D341Med (cell line): ENCODE measurements at places on chromosomes 1 and 21.
A peak's percentile ranks its signal among the peaks of the same experiment; 100 is the strongest.

DNA sequence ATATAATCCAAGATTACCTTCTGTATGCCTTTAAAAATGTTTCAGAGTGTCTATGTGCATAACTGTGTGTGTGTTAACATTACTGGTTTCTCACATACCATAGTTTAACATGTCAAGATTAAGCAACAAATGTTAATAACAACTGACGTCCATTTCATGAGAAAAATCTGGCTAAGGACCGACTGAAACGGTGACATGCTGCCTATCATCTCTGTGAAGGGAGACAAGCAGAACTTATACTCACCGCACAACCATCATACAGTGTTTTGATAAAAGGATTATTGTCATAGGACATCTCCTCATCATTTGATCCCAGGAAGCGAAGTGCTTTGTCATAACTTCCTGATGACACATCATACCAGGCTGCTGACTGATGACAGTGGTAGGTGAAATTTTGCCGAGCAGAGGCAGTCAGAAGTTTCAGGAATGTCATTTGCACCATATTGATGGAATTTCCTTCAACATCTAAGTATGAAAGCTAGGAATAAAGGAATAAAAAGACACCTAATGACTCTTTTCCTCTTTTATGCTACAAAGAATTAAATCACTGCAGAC lies 228.8 kb downstream of the COL11A1 start:
- DNase-seq, result no peak

- no peak for DNase-seq
Measured at GRCh38 chr1:183039330-183039729, 16.1 kb downstream of the LAMC1 start.

DNA sequence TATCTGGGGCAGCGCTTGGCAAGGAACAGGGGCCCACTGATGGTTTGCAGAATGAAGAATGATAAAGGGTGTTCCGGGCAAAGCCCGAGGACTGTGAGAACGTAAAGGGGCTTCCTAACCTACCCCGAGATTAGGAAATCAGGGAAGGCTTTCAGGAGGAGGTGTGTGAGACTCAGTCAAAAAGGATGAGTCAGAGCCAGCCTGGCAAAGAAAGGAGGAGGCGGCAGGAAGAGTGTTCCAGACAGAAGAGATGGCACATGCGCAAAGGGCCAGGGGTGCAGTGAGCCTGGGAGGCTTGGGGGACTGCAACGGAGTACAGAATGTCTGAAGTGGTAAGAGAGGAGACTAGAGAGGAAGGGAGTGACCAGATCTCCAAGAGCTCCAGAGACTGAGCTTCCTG lies 70.3 kb downstream of the RAP1GAP start:
- no peak for DNase-seq

- no peak for DNase-seq
Measured at GRCh38 chr1:7076572-7076971, 291.3 kb downstream of the CAMTA1 start.

GRCh38 chr1:29638281-29638680 lies 402.0 kb downstream of the PTPRU start:
- DNase-seq, result peak; percentile 3

DNA sequence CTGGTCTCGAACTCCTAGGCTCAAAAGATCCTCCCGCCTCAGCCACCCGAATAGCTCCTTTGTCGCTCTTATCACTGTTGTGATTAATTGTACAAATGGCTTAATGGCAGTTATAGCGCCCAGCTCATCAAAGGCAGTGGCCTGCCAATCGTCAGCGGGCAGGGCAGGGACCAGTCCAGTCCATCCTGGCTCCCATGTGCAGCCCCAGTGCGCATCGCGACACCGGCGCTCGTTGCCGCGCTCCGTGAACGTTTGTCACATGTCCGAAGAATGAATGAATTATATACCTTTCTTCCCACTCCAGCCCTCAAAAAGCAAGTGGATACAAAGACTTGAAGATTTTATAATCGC lies 18.4 kb downstream of the MTX1 start:
- DNase-seq, result peak; percentile 76

- no peak for DNase-seq
Measured at GRCh38 chr1:212284332-212284743, 872 bp upstream of the PPP2R5A start.

DNA sequence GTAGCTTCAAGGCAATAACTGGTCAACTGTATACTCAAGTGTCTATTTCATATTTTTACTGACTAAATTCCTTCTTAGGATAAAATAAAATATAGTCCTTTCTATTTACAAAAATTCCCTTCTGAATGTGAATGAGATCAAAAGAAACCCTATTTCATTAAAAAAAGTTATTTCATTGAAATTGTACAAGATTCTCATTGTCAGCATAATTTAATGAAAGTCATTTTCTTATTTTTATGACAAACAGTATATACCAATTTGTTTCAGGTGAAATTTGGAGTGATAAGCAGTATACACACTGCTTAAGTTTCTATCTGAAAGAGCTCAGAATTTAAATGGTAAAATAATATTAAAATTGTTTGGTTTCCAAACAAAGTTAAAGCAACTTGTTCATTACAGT lies 269.2 kb downstream of the USH2A start:
- no peak for DNase-seq

GRCh38 chr1:27349784-27350662 lies 8.2 kb downstream of the SYTL1 start:
- peak; percentile 85 for DNase-seq

DNA sequence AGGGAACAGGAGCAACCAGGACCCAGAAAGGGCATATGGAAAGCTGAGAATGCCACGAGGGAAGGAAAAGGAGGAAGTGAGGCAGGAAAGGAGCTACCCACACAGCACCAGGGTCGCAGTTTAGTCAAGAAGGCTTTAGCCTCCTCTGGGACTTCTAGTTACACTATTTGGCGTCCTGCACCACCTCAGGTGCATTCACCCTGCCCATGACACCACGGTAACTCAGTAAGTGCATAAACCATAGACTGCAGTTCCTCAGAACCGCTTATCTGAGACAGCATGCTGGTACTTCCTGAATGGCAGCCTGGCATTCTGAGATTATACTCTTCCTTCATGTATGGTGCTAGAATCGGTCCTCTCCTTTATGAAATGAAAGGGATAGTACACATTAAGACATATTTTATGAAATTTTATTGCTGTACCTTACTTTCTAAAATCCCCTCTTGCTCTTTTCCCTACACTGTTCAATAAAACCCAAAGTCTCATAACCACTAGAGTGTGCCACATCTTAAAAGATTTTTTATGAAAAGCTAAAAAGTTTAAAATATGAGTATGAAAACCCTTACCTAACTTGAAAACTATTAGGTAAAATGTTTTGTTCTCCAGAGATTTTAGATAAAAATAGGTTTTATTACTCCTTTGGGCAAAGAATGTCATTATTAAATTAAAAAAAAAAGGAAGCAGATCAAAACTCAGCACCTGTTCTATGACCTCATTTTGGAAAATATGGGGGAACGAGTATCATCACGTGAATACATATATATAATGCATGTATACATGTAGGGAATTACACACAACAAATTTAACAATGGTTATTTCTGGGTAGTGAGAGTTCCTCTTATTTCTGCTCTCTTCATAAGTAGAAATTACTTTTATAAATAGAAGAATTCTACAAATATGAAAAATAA lies 67.3 kb downstream of the VAV3 start:
- no peak for DNase-seq

- no peak for DNase-seq
Measured at GRCh38 chr1:43688594-43689000, 18.7 kb upstream of the ST3GAL3 start.

- DNase-seq, result no peak
Measured at GRCh38 chr1:58440696-58441095, 105.8 kb downstream of the OMA1 start.

DNA sequence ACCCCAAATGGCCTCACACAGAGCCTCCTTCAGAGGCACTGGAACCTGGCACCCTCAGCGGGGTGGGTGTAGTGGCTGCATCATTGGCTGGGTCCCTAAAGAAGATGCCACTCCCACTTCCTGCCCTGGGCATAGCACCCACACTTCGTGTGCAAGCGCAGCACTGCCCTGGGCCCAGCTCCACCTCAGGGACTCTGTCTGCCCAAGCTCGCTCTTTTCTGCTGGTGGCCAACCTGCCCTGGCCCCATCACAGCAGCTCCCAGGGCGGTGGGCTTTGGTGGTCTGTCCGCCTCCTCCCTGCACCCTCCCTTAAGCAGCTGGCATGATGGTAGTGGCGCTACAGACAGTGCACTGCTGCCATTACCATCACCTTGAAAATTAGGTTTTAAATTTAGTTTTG lies 829.3 kb upstream of the BRINP3 start:
- peak; percentile 14 for DNase-seq

DNA sequence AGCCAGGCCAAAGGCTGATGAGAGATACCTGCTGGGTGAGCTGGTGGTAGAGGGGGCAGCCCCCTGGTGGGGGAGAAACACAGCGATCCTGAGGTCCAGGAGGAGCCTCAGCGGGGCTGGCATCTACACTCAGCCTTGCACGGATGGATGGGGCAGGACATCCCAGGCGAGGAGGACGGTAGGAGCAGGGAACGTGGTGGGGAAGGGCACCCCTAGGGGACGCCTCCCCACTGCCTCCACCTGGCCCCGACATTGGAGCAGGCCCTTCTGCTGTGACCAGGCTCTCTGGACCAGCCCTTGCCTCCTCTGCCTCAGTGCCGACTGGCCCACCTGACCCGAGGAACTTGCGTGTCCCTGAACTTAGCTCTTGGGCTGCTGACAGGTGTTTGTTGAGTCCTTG lies 6.4 kb upstream of the MMEL1 start:
- no peak for DNase-seq

DNA sequence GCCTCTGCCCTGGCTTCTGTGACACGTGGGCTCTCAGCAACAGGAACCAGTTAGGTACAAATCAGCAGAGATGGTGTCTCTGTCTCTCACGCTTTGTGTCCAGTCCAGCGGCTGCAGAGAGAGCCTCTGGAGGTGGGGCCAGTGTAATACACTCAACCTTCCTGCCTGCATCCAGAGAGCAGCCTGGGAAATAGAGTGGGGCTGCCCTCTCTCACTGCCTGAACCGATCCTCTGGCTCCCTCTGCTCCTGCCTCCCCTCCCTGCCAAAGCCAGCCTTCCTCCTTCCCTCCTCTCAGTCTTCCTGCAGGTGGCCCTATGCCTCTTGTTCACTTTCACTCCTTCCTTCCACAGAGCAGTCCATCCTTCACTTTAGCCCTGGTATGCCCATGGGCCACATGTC lies at the start of gene ZNF648:
Gene ZNF648, minus strand, starts transcription at position 119 of the 400 bp plus-strand sequence. CDS start 3,702 bp downstream, outside the sequence.
- DNase-seq, result no peak

- no peak for DNase-seq
Measured at GRCh38 chr1:24392604-24392946, 21.0 kb downstream of the STPG1 start.

GRCh38 chr1:67339623-67340343 lies 32.1 kb downstream of the IL12RB2 start:
- DNase-seq, result no peak

DNA sequence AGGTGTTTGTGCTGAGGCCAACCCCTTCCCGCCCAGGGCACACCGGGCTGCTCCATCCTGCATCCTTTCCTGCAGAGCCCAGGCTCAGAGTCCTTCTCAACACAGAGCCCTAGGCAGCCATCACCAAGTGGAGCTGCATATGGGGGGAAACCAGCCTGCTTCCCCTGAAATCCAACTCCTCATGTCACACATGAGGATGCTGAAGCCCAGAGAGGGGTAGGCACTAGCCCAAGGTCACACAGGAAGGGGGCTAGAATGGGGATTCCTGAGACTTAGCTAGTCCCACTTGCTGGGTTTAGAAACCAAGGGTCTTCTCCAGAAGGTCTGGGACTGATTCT lies 5.5 kb upstream of the TNFRSF1B start:
- DNase-seq, result no peak
